ENCODE measurements at places on chromosomes 11 and 22.

DNA sequence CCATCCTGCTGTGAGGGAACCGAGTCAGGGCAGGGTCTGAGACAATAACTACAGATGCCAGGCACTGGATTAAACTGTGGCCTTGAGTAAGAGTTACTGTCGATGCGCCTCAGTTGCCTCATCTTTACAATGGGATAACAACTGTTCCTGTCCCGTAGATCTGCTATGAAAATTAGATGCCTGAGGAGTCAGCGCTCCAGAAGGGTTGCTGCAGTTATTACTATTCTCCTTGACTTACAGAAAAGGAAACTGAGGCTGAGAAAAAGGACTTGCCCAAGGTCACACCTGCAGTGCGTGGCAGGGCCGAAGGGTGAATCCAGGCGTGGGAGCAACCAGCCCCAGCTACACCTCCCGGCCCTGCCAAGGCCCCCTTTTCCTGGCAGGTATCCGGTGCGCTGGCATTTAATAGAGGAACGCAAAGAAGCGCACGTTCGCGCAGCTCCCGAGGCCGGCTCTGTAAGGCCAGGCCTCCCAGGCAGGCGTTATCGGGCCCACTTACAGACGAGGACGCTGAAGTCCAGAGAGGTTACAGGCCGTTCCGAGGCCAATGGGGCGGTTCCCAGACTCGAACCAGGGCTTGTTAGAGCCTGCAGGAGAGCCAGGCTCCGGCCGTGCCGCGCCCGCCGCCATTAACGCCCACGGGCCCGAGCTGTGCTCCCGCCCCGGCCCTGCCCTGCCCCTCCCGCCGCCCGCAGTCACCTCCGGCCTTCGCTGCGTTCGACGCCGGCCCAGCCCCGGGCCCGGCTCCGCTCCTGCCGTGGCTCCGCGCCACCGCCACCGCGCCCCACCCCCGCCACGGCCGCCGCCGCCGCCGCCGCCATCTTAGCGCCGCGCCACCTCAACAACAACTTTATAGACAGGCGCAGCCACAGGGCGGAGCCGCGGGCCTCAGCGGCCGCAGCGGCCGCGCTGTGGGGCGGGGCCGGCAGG is at the start of gene C11orf68:
TSS of gene C11orf68 (minus strand) at position 852 of the 930 bp plus-strand sequence. CDS start at position 821, 31 bp downstream.
- DNase-seq, result no peak

- DNase-seq, result no peak
These were observed 251.9 kb downstream of the ST3GAL4 start for GRCh38 chr11:126607374-126607773.

GRCh38 chr22:29023172-29023796 is 38.3 kb downstream of the C22orf31 start:
- no peak for DNase-seq

DNA sequence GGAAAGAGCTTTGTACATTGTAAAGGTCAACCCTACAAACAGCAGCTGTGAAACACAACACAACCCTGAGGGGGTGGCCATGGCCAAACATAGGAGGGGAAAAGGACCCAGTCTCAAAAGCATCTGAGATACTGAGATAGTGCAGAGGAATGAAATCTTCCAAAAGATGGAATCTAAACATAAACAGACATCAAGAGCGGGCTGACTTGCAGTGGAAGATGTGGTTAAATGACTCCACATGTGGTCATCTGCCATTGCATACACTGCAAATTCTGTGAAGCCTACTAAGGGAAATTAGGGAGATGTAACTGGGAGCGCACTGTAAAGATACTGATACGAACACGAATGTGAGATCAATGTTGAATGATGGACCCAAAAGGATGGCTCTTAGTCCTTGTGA is 22.0 kb downstream of the BDNF start:
- DNase-seq, result no peak

DNA sequence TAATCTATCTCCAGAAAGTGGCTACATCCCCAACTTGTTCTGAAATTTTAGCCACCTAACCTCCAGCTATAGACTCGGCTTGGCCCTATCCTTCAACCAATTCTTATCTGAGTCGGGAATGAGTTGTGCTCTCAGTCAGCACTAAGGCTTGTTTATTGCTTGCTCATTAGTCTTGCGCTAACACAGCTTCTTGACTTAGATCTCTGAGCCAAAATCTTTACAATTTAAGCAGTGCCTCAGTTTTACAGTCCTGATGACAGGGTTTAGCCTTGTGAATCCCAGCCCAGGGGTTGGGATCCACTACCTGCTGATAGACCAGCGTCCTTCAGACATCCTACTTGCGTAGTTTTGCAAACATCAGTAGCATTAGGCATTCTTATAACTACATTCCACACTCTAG is 144.6 kb downstream of the NOX4 start:
- no peak for DNase-seq

DNA sequence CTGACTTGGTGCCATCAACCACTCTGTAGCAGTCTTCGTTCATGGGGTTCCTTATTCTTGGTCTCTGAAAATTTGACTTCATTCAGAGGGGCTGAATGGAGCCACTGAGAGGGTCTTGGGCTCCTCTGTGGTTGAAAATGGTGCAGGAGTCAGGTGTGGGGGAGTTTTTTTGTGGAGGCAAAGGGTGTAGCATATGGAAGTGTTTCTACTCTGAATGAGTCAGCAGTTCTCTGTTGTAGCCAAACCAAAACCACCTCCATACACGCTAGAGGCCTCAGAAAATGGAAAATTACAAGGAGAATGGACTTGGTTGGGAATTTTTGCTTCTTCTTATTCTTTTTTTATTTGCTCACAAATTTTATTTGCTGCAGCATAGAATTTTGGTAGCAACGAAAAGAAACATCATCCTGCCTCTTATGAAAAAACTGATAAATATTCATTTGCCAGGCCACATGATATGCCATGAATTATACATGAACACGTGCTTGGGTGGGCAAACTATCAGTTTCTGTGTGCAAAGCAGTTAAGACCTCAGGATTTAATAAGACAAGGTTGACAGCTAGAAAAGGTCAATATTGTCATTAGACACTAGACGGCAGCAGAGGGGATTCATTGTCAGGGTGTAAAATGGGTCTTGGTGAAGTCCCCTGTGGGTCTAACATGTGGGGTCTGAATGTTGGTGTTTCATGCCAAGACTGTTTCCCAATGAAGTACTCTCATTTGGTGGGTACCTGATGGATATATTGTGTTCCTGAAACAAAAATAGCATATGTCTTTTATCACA is 111.7 kb downstream of the MYO18B start:
- no peak for DNase-seq

GRCh38 chr22:22479999-22480532 is 28.5 kb downstream of the ZNF280B start:
- no peak for DNase-seq

DNA sequence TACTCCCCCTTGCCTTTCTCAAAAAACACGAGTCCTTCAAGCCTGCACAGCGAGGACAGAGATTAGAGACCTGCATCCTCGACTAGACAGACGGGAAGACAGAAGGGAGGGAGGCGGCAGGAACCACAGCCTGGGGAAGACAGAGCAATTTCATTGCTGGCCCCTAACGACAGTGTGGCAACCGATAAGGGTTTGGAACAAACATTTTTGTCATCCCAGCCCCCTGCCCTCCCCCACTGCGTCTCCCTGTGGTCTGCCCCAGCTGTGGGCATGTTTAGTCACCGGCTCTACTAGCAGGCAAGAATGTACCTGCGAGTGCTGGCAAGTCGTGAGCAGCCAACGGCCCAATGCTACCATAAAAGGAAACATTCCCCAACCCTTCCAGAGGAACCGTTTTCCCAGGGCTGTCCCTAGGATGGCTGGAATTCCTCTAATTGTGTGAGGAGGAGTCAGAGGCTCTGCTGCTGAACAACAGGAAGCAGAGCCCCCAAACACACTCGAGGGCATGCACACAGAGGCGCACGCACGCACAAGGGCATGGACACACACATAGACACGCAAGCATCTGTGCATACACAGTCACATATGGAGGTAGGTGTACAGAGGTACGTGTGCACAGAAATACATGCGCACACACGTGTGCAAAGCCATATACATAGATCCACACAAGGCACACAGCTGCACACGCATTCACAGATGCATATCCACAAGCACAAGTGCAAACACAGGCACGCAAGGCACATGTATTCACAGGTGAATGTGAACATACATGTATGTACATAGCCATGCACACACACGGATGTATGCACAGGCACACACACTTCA is 58.3 kb downstream of the MYH9 start:
- no peak for DNase-seq

DNA sequence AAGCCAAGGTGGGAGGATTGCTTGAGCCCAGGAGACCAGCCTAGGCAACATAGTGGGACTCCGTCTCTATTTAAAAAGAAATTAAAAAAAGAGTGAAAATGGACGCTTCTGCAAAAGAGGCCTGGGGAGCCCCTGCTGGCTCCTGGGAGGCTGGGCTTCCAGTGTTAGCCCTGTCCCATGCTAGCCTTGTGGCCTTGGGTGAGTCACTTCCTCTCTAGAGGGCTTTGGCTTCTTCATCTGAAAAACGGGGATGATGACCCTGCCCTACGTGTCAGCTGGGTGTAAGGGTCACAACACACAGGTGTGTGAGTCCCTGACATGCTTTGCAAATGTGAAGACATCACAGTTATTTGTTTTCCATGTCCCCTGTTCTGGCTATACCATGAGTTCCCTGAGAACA is 32.8 kb downstream of the FAM227A start:
- DNase-seq, result no peak

DNA sequence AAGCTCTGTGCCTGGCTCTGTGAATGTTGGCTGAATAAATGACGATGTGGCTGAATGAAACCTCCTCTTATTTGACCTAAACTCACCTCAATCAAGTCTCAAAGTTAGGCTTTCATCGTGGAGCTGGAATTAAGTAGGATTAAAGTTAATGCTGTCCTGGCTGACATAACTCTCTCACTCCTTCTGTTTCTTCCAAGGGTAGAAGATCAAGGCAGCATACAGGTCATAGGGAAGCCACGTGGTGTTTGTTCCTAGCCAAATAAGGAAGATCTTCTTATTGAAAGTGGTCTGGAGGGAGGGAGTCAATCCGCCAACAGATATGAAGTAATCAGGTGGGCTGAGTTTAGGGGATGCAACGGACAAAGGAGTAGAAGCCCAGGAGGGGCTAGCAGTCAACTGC is 59.5 kb downstream of the TRIM29 start:
- DNase-seq, result no peak

- DNase-seq, result no peak
These were observed 136.4 kb downstream of the CCDC81 start for GRCh38 chr11:86511086-86511551.

- DNase-seq, result no peak
These were observed at the start of gene CLDN5 for GRCh38 chr22:19524170-19525115. CLDN5 (minus strand) TSS chr22:19524410; CDS start chr22:19524255, 155 bp downstream.

DNA sequence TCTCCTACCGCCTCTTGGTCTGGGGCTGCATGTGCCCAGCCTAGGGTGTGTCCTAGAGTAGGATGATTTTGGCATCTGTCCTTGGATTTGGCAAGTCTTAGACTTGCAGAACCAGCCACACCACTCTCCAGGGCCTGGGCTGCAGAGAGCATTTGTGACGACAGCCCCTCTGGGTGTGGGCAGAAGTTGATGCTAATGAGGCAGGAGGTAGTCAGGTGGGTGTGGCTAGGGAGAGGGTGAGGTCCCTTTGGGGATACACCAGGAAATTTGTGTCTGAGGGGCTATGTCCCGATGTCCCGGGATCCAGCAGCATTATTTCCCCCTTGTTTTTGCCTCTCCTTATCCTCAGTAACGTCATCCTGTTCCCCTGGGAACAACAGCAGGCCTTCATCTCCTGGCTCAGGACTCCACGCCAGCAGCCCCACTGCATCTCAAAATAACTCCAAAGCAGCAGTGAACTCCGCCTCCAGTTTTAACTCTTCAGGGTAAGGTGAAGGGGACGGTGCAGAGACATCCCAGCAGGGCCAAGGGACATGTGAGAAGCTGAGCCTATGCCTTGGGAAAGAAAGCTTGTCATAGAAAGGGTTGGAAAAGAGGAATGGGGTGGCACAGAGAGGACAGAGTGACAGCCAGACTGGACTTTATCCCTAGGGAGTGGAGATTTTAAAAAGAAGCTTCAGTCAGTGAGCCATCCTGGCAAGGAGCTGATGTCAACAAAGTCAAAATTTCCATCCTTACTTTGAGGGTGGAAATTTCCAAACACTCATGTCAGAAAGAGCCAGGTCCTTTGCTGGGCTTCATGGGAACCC is 8.0 kb upstream of the TLCD5 start:
- no peak for DNase-seq

GRCh38 chr11:45910623-45911022 is 3.6 kb upstream of the FREY1 start:
- DNase-seq, result no peak

- DNase-seq, result no peak
These were observed 47.1 kb upstream of the PRODH start for GRCh38 chr22:18983120-18983651.

- no peak for DNase-seq
These were observed 128.7 kb downstream of the TRIM44 start for GRCh38 chr11:35791088-35791958.

DNA sequence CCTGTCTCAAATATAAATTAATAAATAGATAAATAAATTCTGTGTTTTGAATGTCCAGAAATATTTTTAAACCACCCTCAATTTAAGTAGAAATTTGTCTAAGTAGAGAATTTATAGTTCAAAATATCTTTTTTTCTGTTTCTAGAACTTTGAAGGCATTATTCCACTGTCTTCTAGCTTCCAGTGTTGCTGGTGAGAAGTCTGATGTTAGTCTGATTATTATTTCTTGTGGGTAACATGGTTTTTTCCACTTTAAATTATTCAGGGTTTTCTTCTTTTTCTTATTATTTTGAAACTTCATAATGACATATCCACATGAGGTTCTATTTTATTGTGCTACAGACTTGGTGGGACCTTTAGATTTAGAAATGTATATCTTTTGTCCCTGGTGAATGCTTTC is 46.4 kb upstream of the HEPHL1 start:
- no peak for DNase-seq

DNA sequence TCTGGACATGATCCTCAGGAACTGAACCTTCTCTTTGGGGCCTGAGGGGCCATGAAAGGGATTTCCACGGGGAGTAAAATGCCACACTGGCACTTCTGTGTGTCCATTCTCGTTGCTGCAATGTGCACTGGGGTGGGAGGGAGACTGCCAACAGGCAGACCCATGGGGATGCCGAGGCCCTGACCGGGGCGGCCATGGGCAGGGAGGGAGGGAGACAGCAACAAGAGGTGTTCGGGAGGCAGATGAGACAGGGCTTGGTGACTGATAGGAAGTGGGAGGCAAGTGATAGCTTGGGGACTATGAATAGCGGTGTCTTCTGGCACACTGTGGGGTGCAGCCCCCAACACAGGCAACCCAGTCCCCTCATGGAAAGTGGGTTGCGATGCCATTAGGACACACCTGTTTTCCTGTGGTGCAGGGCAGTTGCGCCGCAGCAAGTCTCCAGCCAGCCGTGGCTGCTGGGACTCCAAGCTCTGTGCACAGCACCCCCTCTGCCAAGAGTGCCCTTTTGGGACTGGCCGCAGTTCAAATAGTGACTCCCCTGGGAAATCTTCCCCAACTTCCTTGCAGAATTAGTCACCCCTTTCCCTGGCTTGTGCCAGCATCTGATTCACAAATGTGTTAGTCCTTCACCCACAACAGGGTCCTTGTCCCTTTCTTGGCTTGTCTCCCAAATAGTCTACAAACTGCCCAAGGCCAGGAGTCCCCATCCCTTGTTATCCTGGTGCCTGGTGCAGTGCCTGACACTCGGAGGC is 88.8 kb downstream of the CHST1 start:
- DNase-seq, result no peak
